ENCODE measurements at places on chromosomes 4 and X.

DNA sequence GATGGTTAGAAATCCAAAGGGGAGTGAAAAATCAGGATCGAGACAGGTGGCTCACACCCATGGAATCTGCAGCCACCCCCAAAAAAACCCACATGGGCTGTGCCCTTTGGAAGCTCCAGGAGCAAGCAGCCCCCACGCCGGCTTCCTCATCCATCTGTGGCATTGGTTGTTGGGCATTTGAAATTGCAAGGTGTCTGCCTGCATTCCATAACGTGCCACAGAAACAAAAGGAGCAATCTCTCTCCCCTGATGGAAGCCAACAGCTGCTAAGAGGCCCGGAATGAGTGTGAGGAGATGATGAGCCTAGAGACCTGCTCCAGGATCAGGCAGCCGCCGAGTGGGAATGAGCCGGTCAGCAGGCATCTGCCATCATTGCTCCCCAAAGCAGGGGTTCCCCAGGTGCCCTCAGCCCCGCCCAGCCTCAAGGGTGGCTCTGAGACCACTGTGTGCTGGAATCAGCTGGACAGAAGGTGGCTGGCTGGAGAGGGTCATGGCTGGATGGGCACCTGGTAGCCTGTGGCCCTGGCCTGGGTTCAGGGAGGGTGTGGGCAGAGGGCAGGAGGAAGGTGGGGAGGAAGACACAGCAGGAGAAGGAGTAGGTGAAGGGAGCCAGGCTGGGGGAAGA is 113.2 kb downstream of the CRLF2 start:
- DNase-seq: no peak

DNA sequence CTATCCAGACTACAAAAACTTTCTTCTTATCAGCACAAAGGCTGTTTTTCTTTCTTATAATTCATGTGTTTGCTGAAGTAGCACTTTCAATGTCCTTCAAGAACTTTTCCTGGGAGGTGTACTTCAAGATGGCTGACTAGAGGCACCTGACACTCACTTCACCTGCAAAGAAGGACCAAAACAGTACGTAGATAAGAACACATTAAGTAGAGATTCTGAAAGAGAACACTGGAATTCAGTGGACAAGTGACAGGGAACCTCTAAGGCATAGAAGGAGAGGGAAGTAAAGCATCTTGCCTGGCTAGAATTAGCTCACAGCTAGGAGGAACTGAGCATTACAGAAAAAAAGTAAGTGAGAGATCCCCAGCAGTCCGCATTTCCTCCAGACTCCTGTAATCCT is 21.7 kb upstream of the BMP15 start:
- no peak for DNase-seq

DNA sequence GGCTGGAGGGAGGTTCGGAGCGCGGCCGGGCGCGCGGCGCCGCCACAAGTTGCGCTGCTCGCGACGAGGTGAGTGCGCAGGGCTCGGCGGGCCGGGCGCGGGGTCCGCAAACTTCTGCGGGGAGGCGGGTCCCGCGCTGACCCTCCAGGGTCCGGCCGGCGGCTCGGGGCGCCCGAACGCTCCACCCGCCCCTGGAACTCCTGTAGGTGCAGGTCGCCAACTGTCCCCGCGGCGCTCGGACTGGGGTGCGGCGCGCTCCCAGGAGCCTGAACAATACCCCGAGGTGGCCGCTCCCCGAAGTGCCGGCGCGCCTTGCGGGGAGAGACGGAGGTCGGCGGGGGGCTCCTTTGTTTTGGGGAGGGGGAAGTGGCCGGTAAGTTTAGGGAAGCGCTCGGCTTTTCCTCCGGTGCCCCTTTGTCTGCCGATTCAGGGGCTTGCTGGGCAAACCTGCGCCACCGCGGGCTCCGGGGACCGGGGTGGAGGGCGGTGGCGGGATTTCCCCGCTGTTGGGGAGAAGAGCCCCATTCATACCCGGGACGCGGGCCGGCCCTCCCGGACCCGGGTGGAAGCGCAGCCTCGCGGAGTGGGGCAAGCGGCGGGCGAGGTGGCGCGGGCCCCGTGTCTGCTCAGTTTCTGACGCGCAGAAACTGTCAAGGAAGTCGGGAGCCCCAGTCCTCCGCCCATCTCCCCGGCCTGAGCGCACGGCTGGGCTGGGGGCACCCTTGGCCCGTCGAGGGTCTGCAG is 694 bp downstream of the TBL1X start:
- DNase-seq: no peak

- DNase-seq: no peak
Observed at GRCh38 chr4:36374836-36375511, 93.6 kb downstream of the DTHD1 start.

GRCh38 chr4:88188738-88189417 is 30.4 kb upstream of the ABCG2 start:
- DNase-seq: no peak

GRCh38 chrX:22397566-22397965 is 124.9 kb downstream of the CBLL2 start:
- no peak for DNase-seq

DNA sequence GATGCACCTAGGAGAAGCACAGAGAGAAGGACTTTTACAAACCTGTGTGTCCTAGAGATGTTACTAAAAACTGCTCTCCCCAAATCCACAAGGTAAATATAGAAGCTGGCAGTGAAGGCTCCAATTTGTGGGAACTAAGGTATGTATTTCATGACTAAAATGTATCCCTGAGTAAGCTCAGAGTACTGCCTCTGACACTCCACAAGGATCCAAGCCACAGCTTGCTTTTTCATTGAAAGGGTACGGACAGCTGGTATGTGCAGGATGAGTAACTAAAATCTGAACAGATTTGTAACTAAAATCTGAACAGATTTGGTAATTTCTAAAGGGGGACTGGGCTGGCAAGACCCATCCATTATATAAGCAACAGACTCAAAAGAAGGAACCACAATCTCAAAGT is 187.6 kb downstream of the DCLK2 start:
- DNase-seq: no peak

Measured in activated T-cell treated with anti-CD3 and anti-CD28 coated beads for 24 hours (primary cell).